ENCODE measurements at places on chromosomes 2 and 18.

DNA sequence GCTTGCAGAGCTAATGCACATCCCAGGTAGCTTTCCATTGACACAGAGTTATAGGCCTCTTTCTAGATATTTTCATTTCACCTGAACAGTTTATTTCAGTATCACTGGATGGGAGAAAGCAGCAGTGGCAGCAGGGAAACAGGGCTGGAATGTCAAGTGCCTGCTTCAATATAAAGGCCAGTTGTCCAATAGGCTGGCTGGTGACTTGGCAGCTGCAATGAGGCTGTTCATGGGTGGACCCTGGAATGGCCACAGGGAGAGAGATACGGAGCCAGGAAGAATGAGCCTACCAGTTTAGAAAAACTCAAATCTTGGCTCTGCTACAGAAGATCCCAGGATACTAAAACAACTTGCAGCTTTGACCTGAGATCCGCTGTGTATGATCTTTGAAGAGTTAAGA lies 185.0 kb downstream of the BCL11A start:
- DNase-seq: no peak

GRCh38 chr2:95372845-95373244 lies 29.7 kb upstream of the FAHD2A start:
- no peak for DNase-seq

DNA sequence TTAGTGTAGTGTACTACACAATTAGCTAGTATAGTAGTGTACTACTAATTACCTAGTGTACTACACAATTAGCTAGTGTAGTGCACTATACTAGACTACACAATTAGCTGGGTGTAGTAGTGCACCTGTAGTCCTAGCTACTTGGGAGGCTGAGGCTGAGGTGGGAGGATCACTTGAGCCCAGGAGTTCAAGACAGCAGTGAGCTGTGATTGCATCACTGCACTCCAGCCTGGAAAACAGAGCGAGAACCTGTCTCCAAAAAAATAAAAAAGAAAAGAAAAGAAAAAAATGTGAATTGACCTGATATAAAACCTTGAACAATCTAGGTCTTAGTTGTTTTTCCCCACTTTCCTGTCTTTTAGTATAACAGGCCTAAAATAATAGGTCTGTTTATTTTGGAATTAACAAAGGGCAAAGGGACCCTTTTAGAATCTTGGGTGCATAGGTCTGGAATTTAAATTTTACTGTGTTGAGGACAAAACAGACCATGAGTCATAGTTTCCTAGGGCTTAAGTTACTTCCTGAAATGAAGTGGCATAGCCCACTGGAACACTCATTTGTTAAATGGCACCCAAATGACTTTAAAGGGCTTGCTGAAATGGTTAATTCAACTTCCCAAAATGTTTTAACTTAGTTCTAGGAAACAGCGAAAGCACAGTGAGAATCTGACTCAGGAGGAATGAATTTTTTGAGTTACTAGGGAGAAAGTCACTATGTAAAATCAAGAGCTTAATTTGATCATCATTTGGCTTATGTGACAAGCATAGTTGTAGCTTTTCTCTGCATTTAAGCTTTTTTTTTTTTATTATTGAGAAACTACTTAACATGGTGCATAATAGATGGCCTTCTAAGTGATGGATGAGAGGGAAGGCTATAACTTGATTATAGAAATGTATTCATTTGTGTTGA lies 50.7 kb upstream of the ARL5A start:
- no peak for DNase-seq

- DNase-seq: no peak
Measured at GRCh38 chr18:12554796-12555388, 103.0 kb downstream of the SPIRE1 start.

DNA sequence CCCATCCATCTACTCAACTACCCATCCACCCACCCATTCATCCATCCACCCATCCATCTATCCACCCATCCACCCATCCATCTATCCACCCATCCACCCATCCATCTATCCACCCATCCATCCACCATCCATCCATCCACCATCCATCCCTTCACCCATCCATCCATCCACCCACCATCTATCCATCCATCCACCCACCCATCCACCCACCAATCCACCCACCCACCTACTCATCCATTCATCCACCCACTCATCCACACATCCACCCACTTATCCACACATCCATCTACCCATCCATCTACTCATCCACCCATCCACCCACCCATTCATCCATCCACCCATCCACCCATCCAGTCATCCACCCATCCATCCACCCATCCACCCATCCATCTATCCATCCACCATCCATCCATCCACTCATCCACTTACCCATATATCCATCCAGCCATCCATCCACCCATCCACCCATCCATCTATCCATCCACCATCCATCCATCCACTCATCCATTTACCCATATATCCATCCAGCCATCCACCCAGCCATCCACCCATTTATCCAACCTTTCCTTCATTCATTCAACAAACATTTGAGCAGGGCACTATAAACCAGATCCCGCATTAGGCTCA lies 2.1 kb upstream of the NGEF start:
- no peak for DNase-seq

DNA sequence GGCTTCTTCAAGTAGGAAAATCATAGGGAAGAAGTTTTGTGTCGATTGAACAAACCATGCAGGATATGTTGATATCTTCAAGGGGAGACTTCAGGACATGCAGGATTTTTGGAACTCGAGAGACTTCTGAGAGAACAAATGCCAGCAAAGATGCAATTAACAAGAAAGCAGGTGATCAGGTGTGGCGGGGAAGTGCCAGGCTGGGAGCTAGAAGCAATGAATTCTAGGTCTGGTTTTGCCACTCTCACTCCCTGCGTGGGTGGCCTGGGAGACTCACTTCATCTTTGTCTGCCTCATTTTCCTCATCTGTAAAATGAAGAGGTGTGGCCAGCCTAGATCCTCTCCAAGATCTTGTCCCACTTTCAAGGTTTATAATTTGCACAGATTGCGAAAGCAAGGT lies 3.1 kb downstream of the SERPINB5 start:
- DNase-seq: no peak

GRCh38 chr2:182642328-182642727 lies 73.7 kb upstream of the DNAJC10 start:
- no peak for DNase-seq

DNA sequence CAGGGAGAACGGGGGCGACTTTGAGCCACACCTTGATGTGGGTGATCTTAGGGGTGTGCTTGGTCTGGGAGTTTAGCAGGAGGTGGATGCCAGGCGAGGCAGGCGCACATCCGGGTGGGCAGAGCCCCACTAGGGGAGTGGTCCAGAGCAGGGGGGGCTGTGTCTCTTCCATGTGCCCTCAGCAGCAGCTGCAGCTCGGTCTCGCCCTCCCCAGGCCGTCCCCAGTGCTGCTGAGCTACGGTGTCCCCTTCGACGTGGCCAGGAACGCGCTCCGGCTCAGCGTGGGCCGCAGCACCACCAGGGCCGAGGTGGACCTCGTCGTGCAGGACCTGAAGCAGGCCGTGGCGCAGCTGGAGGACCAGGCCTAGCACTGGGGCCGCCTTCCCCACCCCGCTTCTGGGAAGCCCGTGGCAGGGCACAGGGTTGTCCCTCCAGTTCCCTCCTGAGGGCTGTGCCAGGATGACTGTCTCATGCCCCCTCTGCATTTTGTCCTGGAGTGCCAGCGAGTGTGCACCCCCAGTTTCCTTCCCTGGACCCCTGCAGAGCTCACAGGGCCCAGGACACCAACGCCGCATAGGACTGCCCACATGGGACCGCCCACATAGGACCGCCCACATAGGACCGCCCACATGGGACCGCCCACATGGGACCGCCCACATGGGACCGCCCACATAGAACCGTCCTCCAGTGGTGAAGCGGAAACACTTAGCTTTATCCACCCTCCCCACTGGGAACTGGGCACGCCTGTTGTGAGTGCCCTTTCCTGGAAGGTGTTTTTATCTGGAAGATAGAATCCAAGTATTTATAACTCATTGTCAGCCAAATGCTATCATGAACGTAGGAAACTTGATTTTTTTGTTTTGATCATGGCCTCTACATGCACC lies 1.9 kb upstream of the ESPNL start:
- no peak for DNase-seq

DNA sequence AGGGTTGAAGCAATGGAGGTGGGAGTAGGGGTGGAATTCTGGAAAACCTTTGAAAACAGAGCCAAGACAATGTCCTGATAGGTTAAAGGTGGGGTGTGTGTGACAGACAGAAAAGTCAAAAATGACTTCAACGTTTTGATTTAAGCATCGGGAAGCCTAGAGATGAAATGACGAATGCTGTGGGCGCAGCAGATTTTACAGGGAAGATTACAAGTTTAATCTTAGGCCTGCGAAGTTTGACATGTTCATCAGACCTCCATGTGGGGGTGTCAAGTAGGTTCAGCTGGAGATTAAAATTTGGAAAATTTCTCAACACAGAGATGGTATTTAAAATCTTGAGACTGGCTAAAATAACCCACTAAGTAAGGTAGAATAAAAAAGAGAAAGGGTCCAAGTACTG lies 453.3 kb downstream of the TXNL1 start:
- no peak for DNase-seq

DNA sequence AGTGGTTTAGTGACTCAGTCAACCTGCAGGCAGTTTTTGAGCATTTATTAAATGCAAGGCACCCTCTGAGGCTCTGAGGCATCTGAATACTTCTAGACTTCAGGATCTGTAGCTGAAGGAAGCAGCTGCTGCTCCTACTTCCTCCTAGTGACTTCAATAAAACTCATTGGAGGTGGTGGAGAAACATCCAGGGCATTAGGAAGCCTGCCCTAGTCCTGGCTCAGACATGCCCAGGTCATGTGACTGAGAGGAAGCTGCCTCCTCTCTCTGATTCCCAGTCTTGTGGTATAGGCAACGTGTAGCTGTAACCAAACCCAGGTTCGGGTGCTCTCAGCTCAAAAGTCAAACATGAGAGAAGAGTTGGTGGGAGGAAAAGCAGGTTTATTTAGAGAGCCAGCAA lies 287.2 kb upstream of the GYPC start:
- no peak for DNase-seq

DNA sequence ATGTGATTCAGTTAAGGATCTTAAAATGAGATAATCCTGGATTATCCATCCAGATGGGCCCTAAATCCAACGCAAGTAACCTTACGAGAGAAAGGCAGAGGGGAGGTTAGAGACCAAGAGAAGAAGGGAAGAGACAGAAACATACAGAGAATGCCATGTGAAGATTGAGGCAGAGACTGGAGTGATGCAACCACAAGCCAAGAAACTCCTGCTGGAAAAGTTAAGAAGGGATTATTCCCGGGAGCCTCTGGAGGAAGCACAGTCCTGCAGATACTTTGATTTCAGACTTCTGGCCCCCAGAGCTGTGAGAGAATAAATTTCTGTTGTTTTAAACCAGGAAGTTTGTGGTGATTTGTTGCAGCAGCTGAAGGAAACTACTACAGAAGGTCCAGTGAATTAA lies 992.7 kb downstream of the BCL11A start:
- DNase-seq: no peak

GRCh38 chr2:67215214-67216055 lies 181.7 kb upstream of the ETAA1 start:
- DNase-seq: no peak

DNA sequence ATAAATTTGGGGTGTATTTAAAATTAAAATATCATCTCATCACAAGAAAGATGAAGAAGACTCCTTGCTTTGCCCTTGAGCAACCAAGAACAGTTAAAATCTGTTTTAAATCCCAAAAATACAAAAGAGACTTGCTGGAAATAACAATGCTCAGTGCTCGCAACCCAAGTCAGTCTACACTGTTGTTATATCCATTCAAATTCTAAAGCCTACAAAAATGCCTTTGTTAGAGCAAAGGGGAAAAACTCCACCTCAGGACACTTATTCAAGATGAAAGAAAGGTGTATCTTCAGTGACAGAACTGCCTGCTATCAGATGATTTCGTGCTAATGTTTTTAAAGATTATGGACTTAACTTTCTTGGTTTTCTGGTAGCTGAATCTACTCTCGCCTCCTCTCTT lies 111.9 kb upstream of the TANK start:
- DNase-seq: no peak

- DNase-seq: no peak
Measured at GRCh38 chr2:126389446-126389845, 266.5 kb upstream of the GYPC start.

DNA sequence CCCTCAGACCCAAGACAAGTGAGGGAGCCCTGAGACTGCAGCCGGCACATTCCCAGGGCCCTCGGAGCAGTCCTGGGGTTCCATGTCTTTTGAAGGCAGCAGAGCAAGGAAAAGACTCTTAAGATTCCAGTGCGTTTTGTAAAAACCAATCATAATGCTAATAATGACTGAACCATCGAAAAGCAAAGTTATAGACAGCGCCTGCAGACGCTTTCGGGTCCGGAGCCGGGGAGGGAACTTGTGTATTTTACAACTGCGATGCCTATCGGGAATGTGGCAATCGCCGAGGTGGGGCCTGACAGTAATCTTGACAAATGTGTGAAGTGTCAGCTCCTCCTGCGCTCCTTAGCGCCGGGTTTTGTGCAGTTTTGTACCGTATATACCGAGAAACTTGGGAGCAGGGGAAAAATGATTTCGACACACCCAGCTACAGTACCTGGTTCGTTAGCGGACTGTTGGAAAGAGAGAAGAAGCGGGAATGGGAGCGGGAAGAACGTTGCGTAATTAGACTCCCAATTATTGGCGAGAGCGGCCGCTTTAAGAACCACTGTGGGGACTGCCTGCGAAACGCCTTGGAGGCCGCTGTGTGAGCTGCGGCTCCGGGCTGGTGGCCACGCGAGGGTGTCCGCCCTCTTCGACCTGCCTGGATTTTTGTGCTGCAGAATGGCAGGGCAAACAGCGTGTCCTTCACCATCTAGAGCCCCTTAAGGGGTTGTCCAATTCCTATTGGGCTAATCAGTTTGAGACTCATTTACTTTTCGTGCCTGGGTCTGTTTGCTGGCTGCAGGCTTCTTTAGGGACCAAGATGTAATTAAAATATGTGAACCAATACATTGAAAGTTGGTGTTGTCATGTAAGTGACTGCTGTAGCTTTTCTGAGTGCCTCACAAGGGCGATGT lies 2.4 kb downstream of the EPAS1 start:
- no peak for DNase-seq

- DNase-seq: no peak
Measured at GRCh38 chr2:129087133-129087813, 768.6 kb upstream of the HS6ST1 start.

GRCh38 chr2:40451918-40452605 lies at the start of gene SLC8A1:
Gene SLC8A1, minus strand, starts transcription at chr2:40452090.
- DNase-seq: no peak

- DNase-seq: no peak
Measured at GRCh38 chr2:170084820-170085491, 93.0 kb upstream of the MYO3B start.

GRCh38 chr18:45568017-45568416 lies 47.3 kb upstream of the SLC14A2 start:
- no peak for DNase-seq

- no peak for DNase-seq
Measured at GRCh38 chr2:182068811-182069210, 83.2 kb downstream of the PPP1R1C start.

DNA sequence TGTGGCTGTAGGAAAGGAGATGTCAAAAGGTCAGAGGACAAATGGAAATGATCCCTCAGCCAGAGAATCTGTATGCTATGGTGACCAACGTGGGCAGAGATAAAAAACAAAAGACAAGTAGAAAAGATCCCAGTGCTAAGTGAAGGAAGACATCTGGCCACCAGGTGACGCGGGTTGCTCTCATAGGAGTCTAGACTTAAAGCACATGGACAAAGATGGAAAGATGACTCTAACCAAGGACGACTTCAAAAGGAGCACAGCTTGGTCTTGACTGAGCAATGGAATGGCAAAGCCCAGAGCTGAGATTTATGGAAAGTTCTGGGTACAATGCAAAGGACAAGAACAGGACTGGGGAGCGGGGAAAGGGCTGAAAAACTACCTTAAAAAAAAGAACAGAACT lies 96.8 kb downstream of the CLIP4 start:
- no peak for DNase-seq
